ENCODE measurements at places on chromosomes 2 and 18.

DNA sequence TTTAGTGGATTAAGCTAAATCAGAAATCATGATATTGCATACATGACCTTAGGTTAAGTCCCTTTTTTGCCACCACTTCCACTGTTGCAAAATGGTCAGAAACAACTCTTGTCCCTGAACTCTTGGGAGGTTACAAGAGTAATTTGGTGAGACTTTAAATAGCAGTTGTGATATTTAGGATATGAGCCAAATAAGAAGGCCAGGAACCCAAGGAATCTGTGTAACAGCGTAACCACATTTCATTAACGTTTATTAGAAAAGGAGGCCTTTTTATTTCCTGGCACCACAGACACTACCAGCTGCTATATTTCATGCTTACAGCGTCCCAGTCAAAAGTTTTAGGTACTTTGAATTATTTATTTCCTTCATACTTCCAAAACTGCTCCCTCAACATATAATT, 268.0 kb downstream of the GPD2 start:
- DNase-seq, result no peak

DNA sequence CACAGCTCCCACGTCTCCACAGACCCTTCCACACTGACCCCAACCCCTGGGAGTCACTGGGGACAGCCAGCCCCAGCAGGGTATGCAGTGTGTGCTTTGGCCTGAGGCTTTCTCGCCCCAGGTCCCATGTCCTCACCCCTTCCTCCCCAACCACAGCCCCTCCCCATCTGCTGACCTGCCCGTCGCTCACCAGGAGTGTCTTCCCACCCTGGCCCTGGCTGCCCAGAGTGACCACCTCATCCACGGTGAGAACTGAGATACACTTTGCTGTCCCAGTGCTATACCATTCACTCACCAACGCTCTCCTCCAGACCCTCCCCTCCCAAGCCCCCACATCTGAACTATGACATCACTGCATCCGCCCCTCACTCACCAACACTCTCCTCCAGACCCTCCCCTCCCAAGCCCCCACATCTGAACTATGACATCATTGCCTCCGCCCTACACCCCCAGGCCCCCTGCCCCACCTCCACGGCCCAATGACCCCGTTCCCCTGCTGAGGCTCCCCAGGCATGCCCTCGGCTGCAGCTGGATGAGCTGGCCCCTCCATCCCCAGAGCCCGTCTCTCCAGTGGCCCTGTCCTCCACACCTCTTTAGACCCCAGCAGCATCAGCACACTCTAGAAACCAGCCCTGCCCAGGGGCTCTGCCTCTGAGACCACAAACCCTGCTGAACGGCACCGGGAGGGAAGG, 55.2 kb downstream of the ANKMY1 start:
- no peak for DNase-seq

- DNase-seq, result no peak
Observed at GRCh38 chr2:96848264-96848663, 4.4 kb upstream of the ANKRD23 start.

- no peak for DNase-seq
Observed at GRCh38 chr18:50080316-50080715, 114.6 kb downstream of the MYO5B start.

- no peak for DNase-seq
Observed at GRCh38 chr2:119596638-119597037, 52.4 kb downstream of the CFAP221 start.

- DNase-seq, result no peak
Observed at GRCh38 chr2:12498704-12499103, 218.0 kb upstream of the TRIB2 start.

GRCh38 chr2:101759162-101759561, 61.7 kb downstream of the MAP4K4 start:
- no peak for DNase-seq

DNA sequence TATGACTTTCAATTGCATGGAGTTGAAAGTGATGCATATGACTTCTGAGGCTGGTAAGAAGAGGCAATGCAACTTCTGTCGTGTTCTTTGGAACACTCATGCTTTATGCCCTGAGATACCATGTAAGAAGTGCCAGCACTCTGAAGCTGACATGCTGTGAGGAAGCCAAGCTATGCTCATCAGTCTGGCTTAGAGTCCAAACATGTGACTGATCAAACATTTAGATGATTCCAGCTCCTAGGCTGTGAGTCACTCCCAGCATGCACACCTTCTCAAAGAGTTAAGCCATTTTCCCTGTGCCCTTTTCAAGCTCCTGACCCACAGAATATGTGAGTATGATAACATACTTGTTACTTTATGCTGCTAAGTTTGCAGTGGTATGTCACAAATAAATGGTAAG, 15.8 kb upstream of the VRK2 start:
- no peak for DNase-seq

GRCh38 chr2:177748360-177748759, 324.2 kb downstream of the PDE11A start:
- DNase-seq, result no peak

DNA sequence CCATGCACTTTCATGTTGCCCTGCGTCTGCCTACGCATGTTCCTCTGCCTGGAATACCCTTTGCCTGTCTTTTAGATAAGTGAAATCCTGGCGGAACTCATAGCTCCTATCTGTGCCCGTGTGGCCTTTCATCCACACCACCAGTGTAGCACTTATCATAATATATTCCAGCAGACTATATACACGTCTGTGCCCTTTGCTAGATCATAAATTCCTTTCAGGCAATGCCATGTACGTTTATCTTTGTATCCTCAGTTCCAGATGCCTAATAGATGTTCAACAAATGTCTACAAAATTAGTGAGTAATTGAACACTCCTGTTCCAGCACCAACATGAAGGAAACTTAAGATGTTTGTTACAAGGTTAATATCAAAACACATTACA, 106.9 kb downstream of the COLEC12 start:
- no peak for DNase-seq

DNA sequence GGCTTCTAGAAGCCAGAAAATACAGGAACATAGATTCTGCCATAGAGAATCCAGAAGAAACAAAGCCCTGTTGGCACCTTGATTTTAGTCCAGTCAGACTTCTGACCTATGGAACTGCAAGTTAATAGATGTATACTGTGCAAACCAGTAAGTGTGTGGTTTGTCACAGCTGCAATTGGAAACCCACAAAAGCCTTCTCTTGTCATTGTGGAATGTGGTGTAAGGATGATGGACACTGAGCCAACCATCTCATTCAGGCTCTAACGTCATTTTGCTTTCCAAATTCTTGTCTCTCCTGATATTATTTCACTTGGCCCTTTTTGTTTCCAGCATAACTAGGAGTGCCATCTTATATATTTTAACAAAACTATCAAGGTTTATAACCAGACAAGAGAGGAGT, 369.5 kb upstream of the SMIM21 start:
- no peak for DNase-seq

DNA sequence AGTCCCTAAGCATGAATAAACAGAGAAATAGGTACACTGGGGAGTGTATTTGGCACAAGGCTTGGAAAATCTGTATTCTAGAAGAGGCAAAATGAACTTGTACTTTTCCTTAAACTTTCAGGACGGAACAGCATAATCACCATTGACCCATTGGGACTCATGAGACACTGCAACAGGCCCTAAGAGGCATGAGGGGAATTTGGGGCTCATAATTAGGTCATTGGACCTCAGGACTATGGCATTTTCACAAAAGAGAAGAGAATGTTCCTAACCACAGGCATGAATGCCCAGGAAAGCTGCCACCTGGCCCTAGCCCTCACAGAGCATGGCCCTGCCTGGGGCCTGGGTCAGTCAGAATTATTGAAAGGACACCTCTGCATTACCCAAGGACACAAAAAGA, 67.9 kb upstream of the PIK3C3 start:
- DNase-seq, result no peak
